Sciatic nerve (tissue), 2 donors: ENCODE measurements at places on chromosomes 1 and 21. TPM values are rescaled to one million over a fixed set of nuclear protein-coding genes. Genes with fewer than 3 reads are reported as not detected.

The BLACAT1 gene
- 0.13 TPM for total RNA-seq

The EVA1C gene
- 65.8 TPM for total RNA-seq

The PLEKHA6 gene
- 18.9 TPM for total RNA-seq

The FCRL2 gene
- 0.31 TPM for total RNA-seq

- no peak for DNase-seq
Measured at GRCh38 chr1:165537356-165538109, 6.3 kb upstream of the LRRC52 start.
